Stimulated activated CD4-positive, alpha-beta T cell treated with anti-CD3 and anti-CD28 coated beads, Interleukin-1b, Interleukin-23, amount 100 ng/mL, for 1 hour (primary cell): ENCODE measurements at places on chromosomes 2 and 18.

GRCh38 chr2:151805961-151806360, 22.3 kb downstream of the ARL5A start:
- no peak for DNase-seq

- DNase-seq = no peak
Observed at GRCh38 chr2:42371611-42372473, 10.8 kb upstream of the COX7A2L start.

- no peak for DNase-seq
Observed at GRCh38 chr2:165373278-165374010, 96.1 kb upstream of the CSRNP3 start.

DNA sequence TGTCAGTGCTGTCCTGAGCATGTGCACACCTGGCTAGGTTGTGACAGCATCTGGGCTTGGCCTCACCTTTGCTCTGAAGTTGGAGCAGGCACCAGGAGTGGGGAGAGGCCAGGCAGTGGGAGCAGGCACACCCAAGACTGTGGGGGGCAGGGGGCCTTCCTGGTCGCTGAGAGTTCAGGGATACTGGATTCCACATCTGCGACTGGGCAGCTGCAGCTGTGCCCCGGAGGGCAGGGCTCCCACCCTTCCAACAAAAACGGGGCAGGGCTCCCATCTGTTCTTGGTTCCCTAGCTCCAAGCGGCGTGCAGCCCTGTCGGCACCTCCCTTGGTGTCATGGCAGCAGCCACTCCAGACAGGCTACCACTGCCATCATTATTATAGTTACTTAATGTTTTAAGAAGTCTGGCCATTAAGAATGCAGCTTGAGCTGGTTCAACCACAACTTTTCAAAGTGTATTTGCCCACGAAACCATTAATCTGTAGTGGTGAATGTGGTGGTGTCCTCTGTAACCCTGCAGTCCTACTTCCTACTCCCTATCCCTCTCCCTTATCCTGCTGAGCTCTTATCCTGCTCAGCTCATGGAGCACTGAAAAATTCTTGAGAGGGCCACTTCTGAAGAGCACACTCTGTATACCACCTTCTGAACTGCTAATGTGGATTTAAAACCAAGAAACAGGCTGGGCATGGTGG, 48.0 kb upstream of the RAB1A start:
- DNase-seq = no peak

DNA sequence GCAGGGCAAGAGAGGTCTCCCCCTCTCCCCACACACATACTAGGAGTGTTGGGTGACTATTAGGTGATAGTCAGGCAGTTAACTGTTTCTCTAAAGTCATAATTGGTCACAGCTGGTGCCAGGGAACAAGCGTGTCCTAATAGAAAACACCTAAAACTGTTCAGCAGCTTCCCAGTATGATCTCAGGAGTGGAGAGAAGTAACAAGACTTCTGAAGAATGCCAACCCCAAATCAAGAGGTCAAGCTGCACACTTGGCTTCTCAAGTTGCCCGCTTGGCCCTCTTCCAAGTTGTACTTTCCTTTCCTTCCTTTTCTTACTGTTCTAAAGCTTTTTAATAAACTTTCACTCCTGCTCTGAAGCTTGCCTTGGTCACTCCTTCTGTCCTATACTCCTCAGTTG, 22.4 kb upstream of the STAT1 start:
- no peak for DNase-seq

GRCh38 chr2:71861186-71862160, 286.2 kb downstream of the CYP26B1 start:
- DNase-seq = no peak
